Left renal pelvis (tissue), 4 donors: ENCODE measurements at places on chromosomes 12 and 14. TPM values are rescaled to one million over a fixed set of nuclear protein-coding genes. Genes with fewer than 3 reads are reported as not detected.

DNA sequence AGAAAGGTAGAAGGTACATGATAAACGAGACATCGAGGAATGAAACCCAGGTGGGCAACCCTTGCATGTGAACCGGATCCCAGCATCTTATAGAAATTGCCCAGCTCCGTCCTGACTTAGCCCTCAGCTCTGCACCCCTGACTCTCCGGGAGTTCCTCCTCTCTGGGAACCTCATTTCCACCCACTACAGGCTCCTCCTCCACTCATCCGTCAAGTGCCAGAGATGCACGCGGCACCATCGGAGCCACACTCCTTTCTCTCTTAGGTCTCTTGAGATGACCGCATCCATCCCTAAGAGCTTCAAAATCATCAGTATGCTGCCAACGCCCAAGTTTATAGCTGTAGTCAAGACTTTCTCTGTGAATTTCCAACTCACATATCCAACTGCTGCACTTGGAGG, 84.7 kb downstream of the TTC7B start:
- DNase-seq, result no peak

GRCh38 chr14:77883847-77884238, 83.9 kb downstream of the ADCK1 start:
- DNase-seq, result no peak

DNA sequence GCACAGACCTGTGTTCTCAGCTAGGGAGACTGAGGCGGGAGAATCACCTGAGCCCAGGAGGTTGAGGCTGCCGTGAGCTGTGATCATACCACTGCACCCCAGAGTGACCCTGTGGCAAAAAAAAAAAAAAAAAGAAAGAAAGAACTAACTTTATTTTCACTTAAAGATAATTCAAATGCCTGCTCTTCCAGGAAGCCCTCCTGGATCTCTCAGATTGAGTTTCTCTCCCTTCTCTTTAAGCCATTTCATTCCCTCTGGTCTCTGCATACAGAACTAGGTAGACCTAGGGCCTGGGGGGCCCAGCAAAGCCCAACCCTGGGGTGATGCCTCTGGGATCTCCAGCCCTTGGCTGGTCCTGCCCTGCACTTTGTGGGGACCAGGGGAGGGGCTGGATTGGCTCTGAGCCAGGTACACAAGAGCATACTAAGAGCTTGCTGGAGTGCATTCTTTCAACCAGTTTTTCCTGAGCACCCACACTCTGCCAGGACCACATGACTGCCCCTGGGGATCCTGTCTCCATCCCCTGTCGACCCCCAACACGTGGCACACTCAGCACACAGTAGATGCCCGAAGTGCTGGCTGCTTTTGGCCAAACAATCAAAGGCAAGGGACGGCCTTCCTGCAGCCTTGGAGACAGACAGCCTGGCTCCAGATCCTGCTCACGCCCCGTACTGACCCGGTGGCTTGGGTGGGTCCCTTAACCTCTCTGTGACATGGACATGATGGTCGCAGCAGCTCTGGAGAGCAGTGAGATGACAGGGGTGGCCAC, 52.7 kb downstream of the CYP46A1 start:
- DNase-seq, result no peak

- peak; percentile 75 for DNase-seq
Observed at GRCh38 chr14:23567186-23568020, at the start of gene AP1G2. AP1G2 (minus strand) TSS chr14:23567791; CDS start chr14:23567314, 477 bp downstream.

DNA sequence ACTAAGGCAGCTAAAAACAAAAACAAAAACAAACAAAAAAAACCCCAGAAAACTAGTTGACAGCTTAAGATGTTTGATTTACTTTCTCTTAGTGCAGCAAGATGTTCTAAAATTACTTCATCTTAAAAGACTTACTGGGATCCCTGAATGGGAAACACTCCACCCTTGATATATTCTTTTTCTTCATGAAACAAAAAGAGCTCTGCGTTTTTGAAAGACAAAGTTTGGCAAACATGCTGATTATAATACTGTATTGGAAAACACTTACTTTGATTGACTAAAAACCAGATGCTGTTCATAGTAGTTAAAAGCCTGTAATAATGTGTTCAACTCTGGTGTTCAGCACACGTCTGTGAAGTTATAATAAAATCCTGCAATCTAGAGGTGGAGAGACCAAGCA, 136.8 kb downstream of the SRGAP1 start:
- no peak for DNase-seq

- DNase-seq, result no peak
Observed at GRCh38 chr14:87084908-87085307, 908.1 kb downstream of the GALC start.

DNA sequence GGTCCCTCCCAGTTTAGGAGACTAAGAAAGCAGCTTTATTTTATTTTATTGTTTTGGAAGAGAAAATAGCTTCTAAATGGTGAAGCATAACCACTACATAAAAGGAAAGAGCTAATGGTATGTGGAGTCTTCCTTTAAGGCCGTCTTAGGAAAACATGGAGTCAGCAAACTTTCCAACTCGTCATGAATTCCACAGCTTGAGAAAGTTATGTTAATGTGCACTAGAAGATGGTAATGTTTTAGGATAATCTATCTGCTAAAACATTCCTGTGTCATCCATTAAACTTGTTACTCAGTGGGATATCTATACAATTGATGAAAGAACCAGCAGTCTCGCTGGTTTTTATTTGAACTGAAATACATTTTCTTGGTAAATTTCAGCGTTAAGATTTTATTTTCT, 448.4 kb upstream of the SEL1L start:
- no peak for DNase-seq

DNA sequence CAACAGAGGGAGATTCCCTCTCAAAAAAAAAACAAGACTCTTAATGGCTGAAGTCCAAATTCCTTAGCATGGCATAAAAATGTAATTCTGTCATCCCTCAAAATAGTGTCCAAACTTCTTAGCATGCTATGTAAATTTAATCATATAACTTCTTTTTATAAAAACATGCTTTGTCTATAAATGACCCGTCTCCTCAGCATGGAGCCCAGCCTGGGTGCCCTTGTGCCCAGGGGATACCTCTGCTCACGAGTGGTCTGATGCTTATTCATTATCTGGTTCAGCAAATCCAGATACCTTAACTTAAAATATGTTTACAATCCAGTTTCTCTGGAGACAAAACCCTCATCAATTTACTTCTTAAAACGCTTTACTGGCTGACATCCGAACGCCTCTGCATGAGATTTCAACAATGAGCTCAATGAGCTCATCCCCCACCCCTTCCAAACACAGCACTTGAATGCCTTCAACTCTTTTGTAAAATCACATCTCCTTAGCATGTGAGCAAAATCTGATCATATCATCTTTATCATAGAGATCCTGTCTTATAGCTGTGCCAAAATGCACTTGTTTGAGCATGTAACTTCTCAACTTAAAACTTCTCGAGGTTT, 15.7 kb downstream of the RTL1 start:
- DNase-seq, result no peak

BCL2L2 gene
- 44.0 TPM for polyA plus RNA-seq

RIPK3 gene
- polyA plus RNA-seq, result 4.3 TPM

DNA sequence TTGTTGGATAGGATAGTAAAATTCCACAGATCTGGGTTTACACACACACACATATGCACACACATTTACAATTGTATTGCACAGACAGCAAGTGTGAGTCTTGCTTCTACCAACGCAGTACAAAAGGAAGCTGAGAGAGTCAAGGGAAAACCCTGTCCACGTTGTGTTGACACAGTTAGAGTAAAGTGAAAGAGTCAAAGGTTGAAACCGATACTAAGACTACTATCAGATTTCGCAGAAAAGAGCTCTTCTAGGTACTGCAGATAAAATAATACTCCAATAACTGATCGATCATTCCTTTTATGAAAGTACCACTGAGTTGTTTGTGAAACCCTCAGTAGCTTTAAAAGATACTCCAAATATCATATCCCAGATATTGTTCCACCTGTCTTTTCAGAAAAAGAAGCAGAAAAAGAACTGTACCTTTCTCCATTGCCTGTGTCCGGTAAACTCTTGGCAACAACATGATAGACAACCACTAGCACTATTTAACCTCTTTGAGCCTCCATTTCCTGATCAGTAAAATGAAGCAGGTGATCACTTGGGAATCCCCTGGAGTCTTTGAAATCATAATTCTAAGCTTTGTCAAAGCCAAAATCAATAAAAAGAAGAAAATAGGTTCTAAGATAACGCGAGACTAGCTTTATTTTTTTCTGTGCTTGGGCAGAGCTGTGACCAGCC, 224.6 kb upstream of the FOXN3 start:
- no peak for DNase-seq

CAPZA3 gene
- 0.50 TPM for polyA plus RNA-seq

OTX2 gene
- polyA plus RNA-seq, result not detected

CLMN gene
- polyA plus RNA-seq, result 8.9 TPM

DNA sequence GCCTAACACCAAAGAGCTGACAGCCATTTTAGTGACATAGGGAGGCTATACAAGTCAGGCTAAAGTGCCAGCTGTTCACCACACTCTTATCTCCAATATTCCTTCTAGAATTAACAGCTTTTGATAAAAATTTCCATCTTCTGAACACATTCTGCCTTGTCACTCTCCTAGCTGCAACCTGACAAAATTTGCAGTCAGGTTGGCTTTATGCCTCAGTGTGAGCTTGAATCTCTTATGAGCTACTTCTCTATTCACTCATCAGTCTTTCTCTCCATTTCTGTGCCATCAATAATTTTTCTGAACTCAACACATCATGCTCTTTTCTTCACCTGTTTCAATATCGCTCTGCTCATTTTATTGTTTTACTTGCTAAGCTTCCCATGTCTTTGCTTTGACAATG, 50.2 kb downstream of the TMTC1 start:
- DNase-seq, result no peak

- no peak for DNase-seq
Observed at GRCh38 chr12:68915055-68915454, 17.9 kb downstream of the CPM start.

- DNase-seq, result no peak
Observed at GRCh38 chr12:100688451-100688864, 106.1 kb upstream of the ANO4 start.

DNA sequence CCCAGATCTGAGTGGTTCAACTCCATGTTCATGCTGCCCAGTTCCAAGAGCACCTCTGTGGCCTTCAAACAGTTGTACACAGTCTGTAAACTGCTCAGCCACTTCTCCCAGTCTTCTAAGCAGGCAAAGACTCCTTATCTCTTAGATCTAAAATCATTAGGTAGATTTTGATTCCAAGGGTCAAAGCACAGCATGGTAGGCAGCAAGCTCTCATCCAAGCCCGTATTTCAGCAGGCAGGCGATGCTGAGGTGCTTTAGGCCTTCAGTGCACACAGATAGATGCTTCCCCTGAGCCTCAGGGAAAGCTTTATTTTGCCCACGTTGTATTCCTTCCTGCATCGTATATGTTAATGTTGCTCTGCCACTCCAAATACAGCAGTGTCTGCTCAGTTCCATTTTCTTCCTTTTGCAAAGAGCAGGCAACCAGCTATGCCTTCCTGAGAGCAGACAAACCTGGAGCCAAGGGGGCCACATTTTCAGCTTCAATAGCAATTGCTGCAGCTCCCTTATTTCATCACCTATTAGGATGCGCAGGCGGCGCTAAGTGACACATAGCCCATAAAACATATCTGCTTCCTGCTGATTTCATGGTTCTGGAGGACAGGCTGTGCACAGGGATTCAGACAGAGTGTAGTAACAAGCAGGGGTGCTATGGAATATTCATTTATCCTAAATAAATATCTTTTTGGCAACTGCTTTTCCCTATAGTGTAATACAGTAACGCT, 67.5 kb downstream of the ETV6 start:
- DNase-seq, result no peak

GRCh38 chr14:31391473-31391872, 28.9 kb downstream of the HEATR5A start:
- DNase-seq, result no peak

DNA sequence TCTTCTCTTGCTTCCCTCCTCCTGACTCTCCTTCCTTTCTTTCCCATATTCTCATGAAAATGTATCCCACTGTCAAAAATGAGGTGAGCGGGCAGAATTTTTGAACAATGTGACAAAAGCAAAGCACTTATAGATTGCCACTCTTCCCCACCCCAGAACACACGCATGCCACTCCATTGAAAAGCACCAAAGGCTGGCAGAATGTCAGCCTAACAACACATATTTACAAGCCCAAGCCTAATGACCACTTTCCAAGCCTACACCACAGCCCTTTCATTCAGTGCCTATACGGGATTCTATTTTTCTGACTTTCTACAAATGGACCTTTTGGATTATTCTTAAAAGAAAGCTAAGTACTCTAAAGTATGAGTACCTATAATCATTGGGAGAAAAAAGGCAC, 62.9 kb upstream of the METAP2 start:
- DNase-seq, result no peak

- no peak for DNase-seq
Observed at GRCh38 chr12:49813131-49813530, 15.1 kb downstream of the NCKAP5L start.

DNA sequence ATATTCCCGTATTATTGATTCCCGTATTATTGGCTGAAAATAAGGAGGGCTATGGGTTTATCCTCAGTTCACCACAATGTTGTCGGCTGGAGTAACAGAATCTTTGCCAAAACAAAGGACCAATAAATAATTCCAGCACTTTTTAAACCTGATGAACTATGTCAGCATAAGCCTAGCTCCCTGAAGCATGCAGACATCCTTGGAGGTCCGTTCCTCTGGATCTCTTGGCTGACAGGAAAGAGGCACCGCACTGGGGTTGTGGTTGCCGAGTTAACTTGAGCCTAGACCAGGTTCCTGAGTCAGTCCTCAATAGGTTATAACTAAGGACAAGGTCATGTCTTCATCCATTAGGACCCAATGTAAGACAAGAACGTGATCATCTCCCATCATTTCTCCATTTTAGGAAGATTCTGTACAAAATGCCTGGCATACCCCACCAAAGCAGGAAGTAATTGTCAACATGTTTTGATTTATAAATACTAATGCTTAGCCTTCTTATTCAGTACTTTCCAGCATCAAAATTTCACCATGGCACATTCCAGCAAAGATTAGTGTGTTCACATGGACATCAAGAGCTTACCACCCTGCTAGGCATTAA, 36.6 kb downstream of the NID2 start:
- no peak for DNase-seq

DNA sequence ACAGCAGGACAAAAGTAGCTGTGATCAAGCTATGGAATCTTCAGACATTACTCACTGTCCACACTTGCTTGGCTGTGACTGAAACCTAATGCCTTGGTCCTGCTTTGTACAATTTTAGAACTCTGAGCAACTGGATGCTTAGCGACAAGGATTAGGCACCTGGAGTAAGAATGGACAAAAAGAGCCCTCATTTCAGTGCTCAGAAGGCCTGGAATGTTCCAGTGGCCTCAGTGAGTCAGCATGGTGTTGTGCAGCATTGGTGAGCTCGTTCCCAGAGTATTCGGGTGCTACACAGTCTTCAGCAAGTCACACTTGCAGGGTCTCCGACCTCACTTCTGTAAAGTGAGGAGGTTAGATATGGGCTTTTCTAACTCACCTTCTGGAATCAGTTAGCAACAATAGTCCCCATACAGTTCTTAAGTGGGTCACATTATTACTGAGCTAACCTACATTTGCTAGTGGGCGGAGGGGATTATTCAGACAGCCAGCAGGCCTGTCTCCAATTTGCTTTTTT, 108.0 kb upstream of the MDM1 start:
- no peak for DNase-seq

ATF1 gene
- polyA plus RNA-seq, result 44.2 TPM

KRT6C gene
- not detected for polyA plus RNA-seq

CDK2 gene
- 62.5 TPM for polyA plus RNA-seq

- DNase-seq, result no peak
Observed at GRCh38 chr14:70748422-70748821, 60.9 kb downstream of the MAP3K9 start.
